DMS 273 treated with DMSO at 0.1 percent for 48 hours (cell line): ENCODE measurements at places on chromosomes 16 and 17.
A peak's percentile ranks its signal among the peaks of the same experiment; 100 is the strongest.

DNA sequence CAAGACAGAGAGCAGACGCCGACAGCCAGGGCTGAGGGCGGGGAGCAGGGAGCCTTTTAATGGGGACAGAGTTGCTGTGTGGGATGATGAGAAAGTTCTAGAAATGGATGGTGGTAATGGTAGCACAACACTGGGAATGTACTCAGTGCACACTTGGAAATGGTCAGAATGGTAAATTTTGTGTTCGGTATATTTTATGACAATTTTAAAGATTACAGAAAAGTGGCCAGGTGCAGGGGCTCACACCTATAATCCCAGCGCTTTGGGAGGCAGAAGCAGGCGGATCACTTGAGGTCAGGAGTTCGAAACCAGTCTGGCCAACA lies 243.2 kb upstream of the CIBAR2 start:
- no peak for DNase-seq

DNA sequence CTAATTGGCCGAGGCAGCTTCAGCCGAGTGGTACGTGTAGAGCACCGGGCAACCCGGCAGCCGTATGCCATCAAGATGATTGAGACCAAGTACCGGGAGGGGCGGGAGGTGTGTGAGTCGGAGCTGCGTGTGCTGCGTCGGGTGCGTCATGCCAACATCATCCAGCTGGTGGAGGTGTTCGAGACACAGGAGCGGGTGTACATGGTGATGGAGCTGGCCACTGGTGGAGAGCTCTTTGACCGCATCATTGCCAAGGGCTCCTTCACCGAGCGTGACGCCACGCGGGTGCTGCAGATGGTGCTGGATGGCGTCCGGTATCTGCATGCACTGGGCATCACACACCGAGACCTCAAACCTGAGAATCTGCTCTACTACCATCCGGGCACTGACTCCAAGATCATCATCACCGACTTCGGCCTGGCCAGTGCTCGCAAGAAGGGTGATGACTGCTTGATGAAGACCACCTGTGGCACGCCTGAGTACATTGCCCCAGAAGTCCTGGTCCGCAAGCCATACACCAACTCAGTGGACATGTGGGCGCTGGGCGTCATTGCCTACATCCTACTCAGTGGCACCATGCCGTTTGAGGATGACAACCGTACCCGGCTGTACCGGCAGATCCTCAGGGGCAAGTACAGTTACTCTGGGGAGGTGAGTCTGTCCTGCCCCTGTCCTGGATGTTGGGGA lies 16.1 kb downstream of the PSKH1 start:
- DNase-seq: no peak

GRCh38 chr16:72936408-72936807 lies 111.5 kb downstream of the ZFHX3 start:
- no peak for DNase-seq

- peak; percentile 37 for DNase-seq
Observed at GRCh38 chr17:59964482-59965328, at the start of gene RNFT1. Gene RNFT1, minus strand, starts transcription at chr17:59964740. Its CDS starts 77 bp downstream, at chr17:59964663.

DNA sequence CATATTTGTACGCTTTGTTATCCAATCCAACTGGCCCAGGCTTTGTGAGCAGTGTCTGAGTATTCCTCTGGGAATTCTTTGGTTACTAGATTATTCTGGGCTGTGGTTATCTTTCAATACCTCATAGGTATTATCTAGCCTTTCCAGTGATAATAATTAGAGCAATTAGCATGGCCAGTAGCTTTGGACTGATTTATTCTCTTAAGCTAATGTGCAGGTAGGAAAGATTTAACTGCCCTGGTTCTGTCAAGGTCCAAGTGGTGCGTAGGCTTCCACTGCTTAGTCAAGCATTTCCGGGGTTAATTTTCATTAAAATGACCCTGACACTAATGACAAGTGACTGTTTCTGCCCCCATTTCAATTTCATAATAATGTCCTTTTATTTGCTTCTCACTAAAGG lies 54.2 kb upstream of the PMFBP1 start:
- no peak for DNase-seq

GRCh38 chr17:18143044-18143936 lies 34.7 kb downstream of the MYO15A start:
- no peak for DNase-seq

GRCh38 chr17:65332779-65333178 lies 195.6 kb downstream of the RGS9 start:
- no peak for DNase-seq

DNA sequence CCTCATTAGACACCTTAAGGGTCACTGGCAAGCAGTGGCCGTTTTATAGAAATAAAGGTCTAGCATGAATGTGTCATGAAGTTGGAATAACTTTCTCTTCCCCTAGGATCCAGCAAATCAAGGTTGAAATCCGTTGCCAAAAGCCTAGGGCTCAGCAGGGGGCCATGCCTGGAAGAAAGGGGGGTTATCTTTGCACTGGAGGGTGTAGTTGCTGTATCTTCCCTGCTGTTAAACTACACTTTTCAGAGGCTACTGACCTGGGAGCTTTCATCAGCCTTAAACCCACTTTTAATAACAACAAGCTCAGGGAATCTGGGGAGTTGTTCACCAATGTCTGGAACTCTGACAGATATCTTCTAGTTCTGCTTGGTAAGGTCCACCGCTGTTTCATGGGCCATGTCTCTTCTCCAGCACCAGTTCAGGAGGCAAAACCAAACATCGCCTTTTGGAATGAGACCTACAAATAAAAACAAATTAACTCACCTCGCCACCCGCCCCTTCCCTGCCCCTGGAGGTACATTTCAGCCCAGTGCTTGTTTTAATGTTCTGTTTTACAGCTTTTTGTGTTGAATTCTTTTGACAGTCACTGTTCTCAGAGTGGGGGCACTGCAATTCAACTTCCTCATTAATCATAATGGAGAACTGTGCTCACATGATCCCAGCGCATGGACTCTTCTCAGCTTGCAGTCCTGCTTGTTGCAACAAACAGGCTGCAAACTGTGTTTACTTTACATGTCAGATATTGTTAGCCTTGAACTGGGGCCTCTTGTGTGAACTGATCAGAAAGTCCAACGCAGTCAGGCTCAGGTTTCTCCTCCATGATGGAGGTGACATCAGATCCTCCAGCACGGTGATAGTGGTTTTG lies 508.7 kb downstream of the KCNJ2 start:
- DNase-seq: no peak

- DNase-seq: no peak
Observed at GRCh38 chr17:37318931-37319594, 56.7 kb upstream of the C17orf78 start.

- DNase-seq: no peak
Observed at GRCh38 chr17:48483471-48484131, 47.2 kb downstream of the HOXB1 start.

GRCh38 chr16:54930005-54930868 lies at the start of gene IRX5:
Gene IRX5, plus strand, starts transcription at chr16:54930865. Its CDS starts 334 bp downstream, at chr16:54931199.
- peak; percentile 92 for DNase-seq

DNA sequence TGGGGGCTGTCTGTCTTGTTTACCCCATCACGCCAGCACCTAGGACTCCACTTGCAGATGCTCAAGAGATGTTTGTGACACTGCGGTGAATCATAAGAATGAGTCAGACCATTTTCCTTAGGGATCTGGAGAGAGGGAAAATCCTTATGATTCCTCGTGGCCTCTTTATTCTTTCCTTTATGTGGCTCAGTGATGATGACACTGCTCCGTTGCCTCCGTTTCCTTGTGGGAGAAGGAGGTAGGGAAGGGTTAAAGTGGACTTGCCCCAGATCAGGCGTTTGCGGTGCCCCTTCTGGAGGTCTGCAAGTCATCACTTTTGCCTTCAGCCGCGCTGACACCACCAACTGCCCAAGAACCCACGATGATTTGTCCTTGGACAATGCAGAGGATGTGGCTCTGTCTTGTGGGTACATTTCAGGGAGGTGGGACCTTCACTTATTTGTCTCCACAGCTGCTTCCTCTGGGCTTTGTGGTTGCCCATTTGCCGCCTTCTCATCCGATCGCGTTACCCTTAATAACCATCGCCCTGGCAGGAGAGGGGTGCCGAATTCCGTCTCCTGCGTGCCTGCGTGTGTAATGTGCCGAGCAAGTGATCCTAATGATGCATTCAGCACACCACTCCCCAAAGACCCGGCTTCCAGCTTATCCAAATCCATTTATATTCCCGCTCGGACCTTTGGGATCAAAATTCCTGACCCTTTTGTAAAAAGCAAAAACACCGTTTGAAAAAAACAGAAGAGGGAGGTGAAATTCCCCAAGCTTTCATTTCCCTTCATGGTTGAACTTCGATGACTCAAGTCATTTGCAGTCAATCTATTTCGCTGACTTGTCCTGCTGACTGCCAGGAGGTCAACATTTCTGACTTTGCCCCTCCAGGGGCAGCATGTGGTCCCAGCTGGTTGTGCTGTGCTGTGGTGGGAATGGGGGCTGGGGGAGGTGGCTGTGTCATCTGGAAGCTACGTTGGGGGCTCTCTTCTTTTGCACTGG lies 87.2 kb upstream of the IRX3 start:
- DNase-seq: no peak

GRCh38 chr17:15404106-15405057 lies 63.0 kb upstream of the TEKT3 start:
- no peak for DNase-seq

- DNase-seq: no peak
Observed at GRCh38 chr17:70865993-70866804, 696.9 kb downstream of the KCNJ2 start.

GRCh38 chr16:82368041-82368440 lies 198.0 kb upstream of the MPHOSPH6 start:
- DNase-seq: no peak

- DNase-seq: no peak
Observed at GRCh38 chr17:14201988-14202380, 34.7 kb downstream of the CDRT15 start.

GRCh38 chr16:50360779-50361178 lies 8.0 kb downstream of the BRD7 start:
- DNase-seq: peak; percentile 83

DNA sequence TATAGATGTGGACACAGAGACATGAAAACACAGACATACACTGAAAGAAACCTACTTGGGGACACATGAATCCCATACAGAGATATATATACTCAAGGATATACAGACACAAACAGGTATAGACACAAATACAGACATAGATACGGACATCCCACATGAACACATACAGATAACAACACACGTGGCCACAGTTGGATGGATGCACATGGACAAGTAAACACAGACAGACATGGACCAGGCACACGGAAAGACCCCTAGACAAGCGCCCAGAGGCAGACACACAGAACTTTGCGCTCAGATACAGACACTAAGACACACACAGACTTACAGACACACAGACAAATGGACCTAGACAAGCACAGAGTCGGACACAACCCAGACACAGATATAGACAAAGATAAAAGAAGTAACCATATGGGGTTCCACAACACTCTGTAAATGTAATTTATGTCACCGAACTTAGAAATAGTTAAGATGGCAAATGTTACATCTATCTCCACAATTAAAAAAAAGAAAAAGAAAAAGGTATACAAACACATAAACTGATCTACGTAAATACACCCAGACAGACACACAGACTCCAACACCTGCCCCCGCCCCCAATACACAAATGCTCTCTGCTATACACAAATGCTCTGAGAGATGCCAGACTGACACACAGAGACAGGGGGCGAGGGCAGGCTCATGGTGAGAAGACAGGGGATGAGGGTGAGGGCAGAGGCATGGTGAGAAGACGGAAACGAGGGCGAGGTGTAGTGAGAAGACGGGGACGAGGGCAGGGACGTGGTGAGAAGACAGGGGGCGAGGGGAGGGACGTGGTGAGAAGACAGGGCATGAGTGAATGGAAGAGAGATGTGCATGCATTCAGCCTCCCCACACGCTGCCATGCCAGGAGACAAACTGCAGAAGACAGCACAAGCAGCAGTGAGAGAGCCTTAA lies 118.3 kb downstream of the SMG6 start:
- no peak for DNase-seq

- DNase-seq: no peak
Observed at GRCh38 chr17:64788286-64789060, 126.4 kb upstream of the SMURF2 start.

DNA sequence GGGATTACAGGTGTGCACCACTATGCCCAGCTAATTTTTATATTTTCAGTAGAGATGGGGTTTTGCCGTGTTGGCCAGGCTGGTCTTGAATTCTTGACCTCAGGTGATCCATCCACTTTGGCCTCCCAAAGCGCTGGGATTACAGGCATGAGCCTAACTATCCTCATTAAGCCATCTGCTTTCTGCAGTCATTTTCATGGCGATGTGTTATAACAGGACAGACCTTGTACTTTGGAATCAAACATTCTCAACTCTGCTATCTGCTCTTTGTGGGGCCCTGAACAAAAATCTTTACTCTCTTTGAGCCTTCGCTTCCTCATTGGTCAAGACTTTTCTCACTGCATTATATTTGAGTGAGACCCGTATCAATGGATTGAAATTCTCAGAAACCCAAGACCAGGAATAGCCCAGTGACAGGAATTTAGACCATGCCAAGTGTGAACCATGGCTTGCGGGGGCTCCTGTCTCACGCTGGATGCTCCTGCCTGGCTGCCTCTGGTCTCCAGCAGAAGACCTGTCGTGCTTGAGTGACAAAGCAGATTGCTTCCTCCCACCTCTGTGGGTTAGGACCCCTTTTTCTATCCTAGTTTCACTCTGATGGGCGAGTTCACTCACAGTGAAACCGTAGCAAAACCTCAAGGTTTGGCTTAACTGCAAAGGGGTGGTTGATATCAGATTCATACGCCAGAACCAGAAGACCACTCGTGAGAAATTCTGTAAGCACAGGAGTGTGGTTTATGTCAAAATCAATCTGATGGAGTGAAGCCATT lies 519.1 kb downstream of the MAF start:
- DNase-seq: no peak

GRCh38 chr16:19184823-19185509 lies 16.9 kb downstream of the SYT17 start:
- no peak for DNase-seq

- DNase-seq: no peak
Observed at GRCh38 chr16:4372001-4372577, 441 bp downstream of the VASN start.

DNA sequence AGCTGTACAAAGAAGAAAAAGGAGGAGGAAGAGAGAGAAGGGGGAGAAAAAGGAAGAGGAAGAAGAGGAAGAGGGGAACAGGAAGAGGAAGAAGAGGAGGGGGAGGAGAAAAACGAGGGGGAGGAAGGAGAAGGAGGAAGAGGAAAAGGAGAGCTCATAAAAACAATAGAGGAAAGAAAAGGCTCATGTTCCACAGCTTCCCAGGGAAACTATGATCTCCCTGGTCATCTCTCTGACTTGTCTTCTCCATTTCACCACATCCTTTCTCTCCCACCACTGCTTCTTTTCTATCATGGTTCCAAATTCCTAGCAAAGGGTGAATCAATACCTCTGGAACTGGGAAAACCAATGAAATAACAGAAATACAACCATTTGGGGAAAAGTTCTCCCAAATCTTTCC lies 254.1 kb upstream of the ERCC4 start:
- DNase-seq: no peak

DNA sequence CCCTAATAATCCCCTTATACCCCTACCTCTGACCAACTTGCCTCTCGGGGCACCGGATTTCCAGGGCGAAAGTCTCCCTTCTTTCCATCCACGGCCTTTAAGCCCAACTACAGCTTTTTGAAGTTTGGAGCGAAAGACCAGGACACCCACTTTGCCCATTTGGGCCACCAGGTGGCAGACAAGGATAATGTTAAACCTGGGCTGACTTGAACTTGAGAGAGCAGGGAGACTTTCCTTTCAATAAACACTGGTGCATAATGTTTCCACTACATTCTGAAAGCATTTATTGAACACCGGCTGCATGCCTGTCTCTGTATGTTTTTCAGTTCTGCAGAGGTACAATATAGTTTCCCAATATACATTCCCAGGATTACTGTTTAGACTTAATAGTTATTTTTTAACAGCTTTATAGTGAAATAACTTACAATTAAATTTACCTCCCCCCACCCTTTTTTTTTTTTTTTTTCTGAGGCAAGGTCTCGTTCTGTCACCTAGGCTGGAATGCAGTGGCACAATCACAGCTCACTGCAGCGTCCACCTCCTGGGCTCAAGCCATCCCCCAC lies 6.9 kb upstream of the CES3 start:
- peak; percentile 46 for DNase-seq
